ENCODE measurements at places on chromosomes 4 and X.

- peak; percentile 66 for ATAC-seq
Measured at GRCh38 chr4:78951862-78952472, 12.7 kb upstream of the PAQR3 start.

GRCh38 chr4:4631150-4631549 lies 89.3 kb upstream of the STX18 start:
- ATAC-seq, result no peak

- ATAC-seq, result peak; percentile 74
Measured at GRCh38 chr4:108168671-108169523, at the start of gene LEF1. Gene LEF1, minus strand, starts transcription at chr4:108168932. Its CDS starts 1,165 bp downstream, at chr4:108167767.

- ATAC-seq, result peak; percentile 55
Measured at GRCh38 chrX:119685225-119686066, 7.5 kb downstream of the SEPTIN6 start.

GRCh38 chr4:90187148-90187884 lies 60.1 kb downstream of the CCSER1 start:
- no peak for ATAC-seq

DNA sequence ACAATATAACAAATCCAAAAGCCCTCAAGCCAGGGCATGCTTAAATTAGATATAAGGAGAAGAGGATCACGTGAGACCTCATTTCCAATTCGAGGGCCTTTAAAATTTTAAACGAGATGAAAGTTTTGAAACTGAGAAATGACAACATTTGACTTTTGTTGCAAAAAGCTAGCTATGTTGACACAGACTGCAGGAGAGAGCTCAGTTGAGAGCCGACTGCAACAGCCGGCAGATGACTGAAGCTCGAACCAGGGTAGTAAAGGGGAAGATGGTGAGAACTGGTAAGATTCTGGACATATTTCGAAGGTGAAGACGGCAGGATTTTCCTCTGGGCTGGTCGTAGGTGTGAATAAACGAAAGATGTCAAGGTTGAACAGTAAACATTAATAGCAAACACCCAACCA lies 773 bp downstream of the PRMT9 start:
- ATAC-seq, result peak; percentile 38

GRCh38 chr4:1469043-1469442 lies 62.8 kb upstream of the NKX1-1 start:
- ATAC-seq, result no peak

DNA sequence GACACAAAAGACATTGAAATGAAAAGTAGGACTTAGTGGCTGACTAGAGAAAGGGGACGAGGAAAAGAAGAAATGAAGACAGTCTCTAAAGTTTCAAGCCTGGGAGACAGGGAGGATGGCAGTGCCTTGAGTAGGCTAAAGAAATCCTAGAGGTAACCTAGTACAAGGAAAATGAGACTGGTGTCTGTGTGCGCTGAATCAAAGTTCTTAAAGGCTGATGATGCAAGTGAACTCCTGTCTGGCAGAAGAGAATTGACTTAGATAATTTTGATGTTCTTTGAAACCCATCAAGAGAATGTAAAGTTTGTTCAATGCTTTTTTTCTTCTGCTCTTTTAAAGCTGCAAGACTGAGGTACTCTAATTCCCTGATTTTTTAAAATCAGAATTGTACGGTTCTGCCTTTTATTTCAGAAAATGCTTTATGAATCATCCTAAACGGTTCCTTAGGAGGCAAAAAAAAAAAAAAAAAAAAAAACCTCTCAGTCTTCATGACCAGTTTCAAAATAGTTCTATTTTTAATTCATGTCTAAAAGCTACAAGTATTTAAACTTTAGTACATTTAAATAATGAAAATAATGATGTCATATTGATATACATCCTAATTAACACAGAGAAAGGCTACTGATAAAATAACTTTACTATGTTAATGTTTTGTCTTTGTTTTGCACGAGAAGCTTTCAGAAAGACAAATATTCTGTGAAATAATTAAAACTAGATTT lies 189.8 kb downstream of the PPP3CA start:
- no peak for ATAC-seq

DNA sequence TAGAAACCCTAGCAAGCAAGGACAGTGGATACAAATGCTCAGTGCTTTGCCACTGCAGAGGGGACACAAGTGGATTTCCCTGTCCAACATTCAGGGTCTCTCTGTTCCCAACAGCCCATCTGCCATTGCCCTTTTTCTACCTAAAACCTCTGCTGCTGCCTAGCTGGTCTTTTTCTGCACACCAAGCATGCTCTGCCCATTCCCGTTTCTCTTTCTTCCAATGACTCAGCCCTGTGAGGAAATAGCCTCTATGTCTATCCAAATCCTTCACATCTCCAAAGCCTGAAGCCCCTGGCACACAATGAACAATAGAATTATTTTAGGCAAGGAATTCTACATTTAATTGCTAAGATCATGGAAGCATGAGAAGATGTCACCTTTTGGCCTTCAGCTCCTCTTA lies 5.7 kb upstream of the AMELX start:
- no peak for ATAC-seq

GRCh38 chr4:2443956-2444740 lies 24.8 kb upstream of the RNF4 start:
- ATAC-seq, result no peak

Measured in esophagus mucosa (tissue), 1 donor.